Osteoblast (primary cell): ENCODE measurements at places on chromosomes 2 and 18.

DNA sequence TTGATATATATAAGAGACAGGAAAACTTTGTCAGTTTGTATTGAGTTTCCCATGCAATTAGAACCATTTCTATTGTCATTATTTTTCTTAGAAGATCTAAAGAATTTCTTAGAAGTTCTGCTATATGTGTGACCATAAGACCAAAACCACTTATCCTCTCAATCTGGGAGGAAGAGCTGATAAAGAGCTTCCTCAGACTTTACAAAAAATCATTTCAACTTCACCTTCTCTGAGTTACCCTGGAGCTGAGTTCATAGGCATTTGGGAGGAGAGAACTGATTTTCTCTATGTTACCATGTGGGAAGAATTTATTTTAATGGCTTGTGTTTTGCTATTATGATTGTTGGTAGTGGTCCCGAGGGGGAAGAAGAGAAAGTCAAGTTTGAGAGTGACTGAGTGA is 329.3 kb downstream of the GPD2 start:
- no peak for DNase-seq

DNA sequence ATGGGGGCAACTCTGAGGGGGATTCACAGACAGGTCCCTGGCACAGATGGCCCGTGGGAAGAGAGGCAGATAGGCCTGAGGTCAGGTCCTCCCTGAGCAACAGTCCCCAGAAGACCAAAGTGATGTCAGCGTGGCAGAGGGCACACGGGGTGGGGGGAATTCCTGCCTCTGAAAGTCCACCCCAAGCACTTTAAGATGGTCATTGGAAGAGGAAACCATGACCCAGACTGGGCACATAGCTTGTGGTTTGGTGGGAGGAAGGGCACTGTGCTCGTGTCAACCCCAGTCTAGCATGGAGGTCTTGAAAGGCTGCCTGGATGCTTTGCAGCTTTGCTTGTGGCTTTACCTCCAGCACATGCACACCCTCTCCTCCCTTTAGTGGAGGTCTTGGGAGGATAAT is 38.0 kb upstream of the SIX2 start:
- no peak for DNase-seq

DNA sequence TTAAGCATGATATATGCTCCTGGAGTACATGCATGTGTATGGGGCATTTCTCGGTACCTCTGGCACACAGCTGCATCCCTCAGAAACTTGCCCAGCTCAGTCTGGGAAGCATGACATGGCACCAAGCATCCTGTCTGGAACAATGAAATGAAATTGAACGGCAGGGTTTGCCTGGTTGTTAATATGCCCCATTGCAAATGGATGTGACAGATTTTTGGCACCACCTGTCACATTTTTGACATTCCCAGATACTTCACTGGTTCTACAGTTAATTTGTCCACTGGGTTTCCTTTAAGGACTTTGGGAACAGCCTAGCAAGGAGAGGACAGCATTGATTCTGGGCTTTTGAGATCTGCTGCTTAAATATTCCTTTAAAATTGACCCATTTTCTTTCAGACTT is 305.8 kb downstream of the TSN start:
- no peak for DNase-seq

DNA sequence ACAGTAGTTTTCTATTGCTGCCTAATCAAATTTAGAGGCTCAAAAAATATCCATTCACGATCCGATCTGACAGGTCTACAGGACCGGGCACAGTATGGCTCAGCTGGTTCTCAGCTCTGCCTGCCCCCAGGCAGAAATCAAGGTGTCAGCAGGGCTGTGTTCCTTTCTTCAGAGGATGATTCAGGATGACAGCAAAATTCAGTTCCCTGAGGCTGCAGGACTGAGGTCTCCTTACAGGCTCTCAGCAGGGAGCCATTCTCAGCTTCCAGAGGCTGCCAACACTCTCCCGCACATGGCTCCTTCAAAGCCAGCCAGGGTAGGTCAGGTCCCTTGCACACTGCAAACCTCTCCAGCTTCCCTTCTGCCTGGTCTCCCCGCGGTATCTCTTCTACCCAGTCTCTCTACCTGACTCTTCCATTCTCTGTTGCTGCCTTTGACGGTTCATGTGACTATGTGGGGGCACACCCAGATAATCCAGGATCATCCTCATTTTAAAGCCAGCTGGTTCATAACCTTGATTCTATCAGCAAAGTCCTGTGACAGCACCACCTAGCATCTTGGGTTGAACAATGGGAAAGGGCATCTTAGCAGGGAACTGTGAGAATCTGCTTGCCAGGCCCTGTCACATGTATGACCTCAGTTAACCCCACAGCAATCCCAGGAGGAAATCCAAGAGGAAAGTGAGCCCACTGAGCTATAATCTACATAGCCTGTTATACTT is 50.4 kb downstream of the UXS1 start:
- DNase-seq: no peak

DNA sequence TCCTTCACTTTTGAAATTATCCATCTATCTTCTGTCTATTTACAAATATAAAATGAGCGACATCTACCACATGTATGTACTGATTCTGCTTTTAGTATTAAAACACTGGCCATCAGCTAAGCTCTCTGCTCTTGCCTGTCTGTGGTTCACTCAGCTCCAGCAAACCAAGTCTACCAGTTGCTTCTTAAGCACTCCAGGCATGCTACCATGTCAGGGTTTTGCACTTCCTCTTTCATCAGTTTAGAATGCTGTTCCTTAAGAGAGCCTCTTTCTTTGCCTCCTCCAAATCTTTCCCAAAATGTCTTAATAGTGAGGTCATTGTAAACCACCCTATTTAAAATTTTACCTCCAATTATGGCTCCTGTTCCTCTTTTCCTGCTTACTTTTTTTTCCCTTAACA is 59.5 kb downstream of the SCN3A start:
- no peak for DNase-seq

DNA sequence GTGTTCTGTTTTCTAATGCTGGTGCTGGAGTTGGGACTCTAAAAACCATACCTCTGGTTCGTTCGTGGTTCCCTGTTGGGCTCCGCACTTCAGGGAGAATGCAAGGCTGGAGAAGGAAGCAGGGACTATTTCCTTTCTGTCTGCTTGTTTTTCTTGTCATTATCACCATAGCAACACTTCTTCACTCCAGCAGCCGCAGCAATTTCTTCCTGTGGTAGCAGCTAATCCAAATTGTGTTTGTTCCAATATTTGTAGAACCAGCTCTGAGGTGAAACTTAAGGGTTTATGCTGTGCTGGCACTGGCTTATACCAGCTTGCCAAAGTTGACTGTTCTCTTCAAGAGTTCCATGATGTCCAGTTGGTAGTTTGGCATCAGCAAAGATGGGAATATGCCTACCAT is 301.4 kb upstream of the SYT4 start:
- DNase-seq: peak; percentile 66

GRCh38 chr2:241724975-241725870 is 9.2 kb upstream of the D2HGDH start:
- DNase-seq: peak; percentile 73

- no peak for DNase-seq
Measured at GRCh38 chr2:132270981-132271546, 109.3 kb upstream of the ANKRD30BL start.

- DNase-seq: no peak
Measured at GRCh38 chr2:217562871-217563480, 439.8 kb downstream of the TNS1 start.

GRCh38 chr2:96530474-96531357 is 5.8 kb upstream of the ARID5A start:
- DNase-seq: peak; percentile 85

GRCh38 chr2:76393356-76393755 is 682.6 kb upstream of the GCFC2 start:
- DNase-seq: no peak

DNA sequence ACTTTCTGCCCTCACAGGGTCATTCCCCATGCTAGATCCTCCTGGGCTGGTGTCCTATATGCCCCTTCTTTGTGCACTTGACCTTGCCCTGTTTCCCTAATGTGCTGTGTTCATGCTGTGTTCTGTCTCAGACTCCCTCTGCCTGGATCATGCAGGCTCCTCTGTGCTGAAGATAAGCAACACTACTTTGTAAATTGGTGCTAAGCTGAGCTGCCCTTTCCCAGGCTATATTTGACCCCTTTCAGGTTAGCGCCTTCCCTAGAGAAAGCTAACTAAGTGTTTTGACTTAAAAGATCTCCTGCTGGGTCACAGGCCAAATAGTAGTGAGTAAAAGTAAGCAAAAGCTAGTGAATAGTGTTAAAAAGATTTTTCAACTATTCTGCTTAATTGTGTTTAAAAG is 257.2 kb upstream of the RGPD4 start:
- DNase-seq: no peak

DNA sequence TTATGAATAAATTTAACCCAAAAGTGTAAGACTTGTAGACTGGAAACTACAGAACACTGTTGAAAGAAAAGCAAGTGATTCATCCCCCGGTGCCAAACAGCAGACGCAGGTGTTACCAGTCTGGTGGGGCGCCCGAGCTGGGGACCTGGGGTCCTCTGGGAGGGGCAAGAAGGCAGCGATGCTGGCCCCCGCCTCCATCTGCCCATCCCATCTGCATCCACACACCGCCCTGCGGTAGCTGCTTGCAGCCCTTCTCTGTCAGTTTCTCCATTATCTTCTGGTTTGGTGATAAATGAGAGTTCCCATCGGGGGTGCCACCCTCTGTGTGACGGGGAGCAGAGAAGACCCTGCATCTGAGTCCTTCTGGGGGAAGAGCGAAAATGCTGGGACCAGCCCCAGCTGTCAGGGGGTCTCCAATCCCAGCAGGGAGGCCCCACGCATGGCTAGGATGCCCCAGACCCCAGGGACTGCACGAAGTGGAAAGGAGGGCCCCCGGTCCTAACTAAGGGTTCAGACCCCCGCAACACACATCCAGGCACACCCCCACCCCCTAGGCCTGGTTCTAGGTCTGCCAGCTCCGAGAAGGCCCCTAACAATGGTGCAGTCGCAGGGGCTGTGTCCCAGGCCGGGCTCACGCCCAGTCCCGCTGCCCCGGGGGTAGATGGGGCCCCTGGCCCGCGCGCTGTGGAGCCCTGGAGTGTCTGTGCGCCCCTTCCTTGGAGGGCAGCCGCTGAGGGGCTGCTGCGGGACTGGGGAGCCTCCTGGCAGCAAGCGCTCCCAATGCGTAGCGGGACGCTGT is 686 bp upstream of the RGPD8 start:
- DNase-seq: peak; percentile 49

DNA sequence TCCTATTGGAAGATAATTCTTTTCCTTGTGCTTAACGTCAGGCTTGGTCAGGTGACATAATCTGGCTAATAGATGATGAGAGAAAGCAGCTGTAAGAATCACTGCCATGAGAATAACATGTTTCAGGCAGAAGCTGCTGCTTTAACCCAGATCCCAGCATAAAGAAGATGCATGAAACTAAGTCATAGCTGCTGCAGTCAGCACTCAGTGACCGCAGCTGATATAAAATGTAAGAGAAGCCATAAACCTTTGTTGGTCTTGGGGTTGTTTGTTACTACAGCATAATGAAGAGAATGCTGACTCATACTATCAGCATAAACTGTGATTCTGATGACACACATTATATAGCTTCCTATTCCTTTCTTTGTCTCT is 274.3 kb upstream of the TRIB2 start:
- DNase-seq: no peak

GRCh38 chr2:205748639-205749038 is 66.3 kb downstream of the NRP2 start:
- no peak for DNase-seq

GRCh38 chr2:104852090-104852666 is 1.7 kb upstream of the POU3F3 start:
- DNase-seq: peak; percentile 86

DNA sequence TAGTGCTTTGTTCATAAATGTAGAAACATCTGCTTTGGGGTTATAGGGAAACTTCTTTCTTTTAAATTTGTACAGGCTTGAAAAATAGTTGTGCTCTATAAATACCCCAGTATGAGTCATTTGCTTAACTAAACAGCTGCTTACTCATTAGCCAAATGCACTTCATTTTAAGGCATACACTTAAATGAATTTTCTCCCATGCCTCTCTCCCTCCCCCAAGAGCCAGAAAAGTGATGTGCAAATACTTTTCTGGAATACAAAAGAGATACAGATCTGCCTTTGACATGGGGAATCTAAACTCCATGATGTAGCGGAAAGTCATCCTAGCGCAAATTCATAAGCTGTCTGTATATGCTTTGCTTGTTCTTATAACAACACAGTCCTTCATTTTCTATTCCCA is 469.4 kb downstream of the DLGAP1 start:
- no peak for DNase-seq

- DNase-seq: no peak
Measured at GRCh38 chr18:24627644-24628315, 167.3 kb downstream of the HRH4 start.

- DNase-seq: no peak
Measured at GRCh38 chr18:22302144-22302543, 115.6 kb downstream of the CTAGE1 start.

- no peak for DNase-seq
Measured at GRCh38 chr18:52971097-52971496, 631.1 kb downstream of the DCC start.
